ENCODE measurements at places on chromosomes 16 and 17.

GRCh38 chr17:78314683-78315354, 45.1 kb downstream of the SOCS3 start:
- no peak for DNase-seq

- no peak for DNase-seq
Measured at GRCh38 chr16:56408379-56409098, 16.8 kb downstream of the AMFR start.

DNA sequence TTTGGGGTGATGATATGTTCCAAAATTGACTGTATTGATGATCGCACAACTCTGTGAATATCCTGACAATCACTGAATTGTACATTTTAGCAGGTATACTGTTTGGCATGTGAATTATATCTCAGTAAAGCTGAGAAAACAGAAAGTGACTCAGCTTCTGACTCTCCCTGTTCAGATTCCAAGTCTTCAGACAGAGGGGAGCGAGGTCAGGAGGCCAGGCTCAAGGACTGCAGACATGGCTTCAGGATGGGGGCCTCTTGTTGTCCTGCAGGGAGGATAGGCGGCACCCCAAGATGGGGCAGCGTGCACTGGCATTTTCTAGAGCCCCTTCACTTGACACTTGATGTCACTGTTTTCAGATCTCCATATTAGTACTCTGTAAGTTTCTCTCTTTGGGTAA, 45.6 kb downstream of the KNOP1 start:
- no peak for DNase-seq

DNA sequence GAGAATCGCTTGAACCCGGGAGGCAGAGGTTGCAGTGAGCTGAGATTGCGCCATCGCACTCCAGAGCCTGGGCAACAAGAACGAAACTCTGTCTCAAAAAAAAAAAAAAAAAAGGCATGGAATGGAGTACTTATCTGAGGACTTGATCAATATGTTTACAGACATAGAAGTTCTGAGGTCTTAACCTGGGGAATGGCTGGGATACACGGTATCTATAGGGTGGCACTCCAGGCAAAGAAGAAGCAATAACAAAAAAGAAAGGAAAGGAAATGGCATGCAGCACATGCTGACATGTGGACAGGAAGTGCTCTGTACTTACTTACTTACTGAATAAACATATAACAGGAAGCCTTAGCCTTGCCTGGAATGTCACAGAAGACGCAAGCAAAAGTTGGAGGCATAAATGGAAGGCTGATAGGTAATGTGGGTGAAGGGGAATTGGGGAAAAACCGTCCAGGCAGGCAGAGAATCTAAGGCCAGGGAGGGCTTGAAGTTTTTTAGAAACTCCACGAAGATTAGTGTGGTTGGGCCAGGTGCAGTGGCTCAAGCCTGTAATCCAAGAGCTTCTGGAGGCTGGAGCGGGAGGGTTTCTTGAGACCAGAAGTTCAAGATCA, 10.1 kb upstream of the SPOP start:
- no peak for DNase-seq

DNA sequence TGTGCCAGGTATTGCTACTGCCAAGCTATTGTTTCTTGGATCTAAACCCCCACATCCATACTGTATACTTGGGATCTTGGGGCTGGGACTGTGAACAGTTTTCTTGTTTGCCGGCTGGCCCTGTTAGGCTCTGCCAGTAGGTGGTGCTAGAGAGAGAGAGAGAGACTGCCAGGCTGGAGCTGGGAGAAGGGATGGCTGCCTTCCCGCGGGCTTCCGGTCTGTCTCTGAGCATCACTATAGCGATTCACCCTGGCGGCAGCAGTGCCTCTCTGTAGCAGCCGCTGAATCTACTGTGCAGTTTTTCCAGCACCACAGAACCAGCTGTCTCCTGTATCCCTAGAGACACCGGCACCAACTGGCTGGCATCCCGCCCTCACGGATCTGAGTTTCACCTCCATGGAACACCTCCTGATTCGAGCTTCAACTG, 201.2 kb downstream of the UTP18 start:
- no peak for DNase-seq

- no peak for DNase-seq
Measured at GRCh38 chr16:50494501-50495491, 53.4 kb upstream of the NKD1 start.

- no peak for DNase-seq
Measured at GRCh38 chr17:9239793-9240658, 218.7 kb downstream of the NTN1 start.

GRCh38 chr16:66603537-66604375, 748 bp upstream of the CMTM3 start:
- DNase-seq = peak; percentile 12

DNA sequence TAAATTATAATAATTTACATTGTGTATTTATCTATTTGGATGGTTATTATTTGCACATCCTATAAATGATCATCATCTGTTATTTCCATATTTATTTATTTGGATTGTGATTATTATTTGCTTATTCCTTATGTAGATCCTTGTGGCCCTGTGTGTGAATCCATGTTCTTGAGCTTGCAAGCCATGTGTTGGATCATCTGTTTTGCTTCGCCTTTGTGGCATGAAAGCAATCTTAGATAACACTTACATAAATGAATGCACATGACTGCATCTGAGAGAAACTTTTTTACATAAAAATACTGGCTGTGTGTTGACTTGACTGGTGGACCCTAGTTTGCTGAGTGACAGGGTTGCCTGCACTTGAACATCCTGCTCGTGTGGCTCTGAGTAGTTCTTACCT, 1024.5 kb upstream of the RBFOX1 start:
- DNase-seq = no peak

DNA sequence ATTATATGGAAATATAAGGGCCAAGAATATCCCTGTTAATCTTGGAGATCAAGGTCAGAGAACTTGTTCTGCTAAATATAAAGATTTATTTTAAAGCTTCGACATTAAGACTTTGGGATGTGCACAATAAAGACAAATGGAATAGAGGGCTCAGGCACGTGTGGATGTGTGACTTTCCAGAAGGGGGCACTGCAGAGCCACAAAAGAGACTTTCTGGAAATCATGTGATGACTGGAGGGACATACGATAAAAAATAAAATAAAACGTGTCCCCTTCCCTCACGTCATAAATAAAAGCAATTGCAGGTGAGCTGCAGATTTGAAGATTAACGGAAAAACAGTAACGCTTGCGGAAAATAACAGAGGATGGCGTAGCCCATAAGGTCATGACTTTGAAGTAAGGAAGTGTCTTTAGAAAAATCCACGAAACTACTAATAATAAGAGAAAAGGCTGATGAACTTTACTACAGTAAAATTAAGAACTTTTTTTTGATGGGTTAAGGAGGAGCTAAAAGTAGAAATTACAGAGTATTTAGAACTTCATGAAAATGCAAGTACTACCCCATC, 9.4 kb upstream of the ENGASE start:
- DNase-seq = no peak

DNA sequence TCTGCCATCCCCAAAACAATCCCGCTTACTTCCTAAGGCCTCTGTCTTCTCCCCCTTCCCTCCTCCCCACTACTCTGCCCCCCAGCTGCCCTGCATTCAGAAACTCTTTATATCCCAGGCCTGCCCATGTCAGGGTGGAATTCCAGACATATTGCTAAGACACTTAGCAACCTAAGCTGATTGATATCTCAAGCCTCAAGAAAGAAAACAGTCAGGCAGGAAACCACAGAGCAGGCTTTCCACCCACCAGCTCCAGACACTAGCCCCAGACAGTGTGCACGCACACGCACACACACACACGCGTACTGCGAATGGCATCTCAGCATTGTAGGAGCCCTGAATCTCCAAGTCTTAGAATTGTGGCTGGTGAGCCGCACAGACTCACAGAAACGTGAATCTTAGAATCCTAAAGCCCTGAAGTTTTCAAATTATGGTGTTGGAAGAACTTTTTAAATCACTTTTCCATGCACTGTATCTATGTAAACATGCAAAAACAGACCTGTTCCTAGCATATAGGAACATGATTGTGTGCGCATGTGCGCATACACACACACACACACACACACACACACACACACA, 8.8 kb upstream of the LPCAT2 start:
- DNase-seq = no peak

DNA sequence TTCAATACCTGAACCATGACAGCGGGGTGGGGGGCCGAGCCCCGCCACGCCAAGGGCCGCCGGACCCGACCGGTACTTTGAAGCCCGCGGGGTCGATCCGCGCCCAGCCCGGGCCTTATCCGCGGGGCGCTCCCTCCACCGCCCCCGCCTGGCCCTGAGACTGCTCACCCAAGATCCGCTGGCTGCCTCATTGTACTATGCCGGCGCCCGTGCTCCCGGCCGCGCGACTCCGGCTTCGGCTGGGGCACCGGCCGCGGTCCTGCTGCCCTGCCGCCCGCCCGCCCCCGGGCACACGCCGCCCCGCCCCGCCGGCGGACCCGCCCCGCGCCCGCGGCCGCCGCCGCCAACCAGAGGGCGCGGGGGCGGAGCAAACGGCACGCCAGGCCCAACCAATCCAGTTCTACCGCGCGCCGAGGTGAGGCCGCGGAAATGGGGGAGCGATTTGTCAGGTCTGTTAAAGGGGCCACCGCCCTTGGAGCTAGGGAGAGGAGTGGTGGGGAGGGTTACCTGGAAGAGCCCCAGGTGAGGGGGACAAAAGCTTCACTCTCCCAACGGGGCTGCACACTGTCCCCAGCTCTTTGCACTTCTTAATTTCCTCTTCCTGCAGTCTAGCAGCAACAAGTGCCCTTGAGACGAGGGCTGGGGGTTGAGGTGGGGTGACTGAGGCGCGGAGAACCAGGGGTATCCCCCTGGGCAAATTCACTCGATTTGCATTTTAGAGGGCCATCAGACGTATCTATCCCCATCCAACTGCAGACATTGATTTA, at the start of gene TEX2:
Gene TEX2, minus strand, starts transcription at position 261 of the 767 bp plus-strand sequence. CDS start 49,043 bp downstream, outside the sequence.
- peak; percentile 78 for DNase-seq

- DNase-seq = no peak
Measured at GRCh38 chr16:51941412-51941811, 605.5 kb downstream of the TOX3 start.

DNA sequence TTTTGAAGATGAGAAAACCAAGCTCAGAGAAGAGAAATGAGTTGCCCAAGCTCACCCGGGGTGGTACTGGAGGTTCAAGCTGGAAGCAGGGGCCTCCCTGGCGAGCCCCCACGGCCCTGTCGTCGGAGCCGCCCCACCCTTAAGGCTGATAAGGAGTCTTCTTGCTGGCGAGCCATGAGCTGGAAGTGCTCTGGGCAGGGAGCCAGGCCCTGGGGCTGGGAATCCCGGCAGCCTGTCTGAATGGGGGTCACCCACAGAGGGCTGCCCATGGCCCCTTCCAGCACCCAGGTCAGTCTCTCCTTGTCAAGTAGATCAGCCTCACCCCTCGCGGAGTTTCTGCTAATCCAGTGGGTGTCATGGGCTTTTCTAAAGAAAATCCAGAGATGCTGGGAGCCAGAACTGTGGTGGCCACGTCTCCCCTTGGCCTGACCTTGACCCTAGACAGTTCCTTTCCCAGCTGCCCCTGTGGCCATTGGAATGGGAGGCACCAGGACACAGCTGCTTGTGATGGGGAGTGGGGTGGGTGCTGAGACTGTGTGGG, 1.2 kb upstream of the P2RX1 start:
- no peak for DNase-seq

GRCh38 chr16:7268182-7268581, 64.5 kb upstream of the RBFOX1 start:
- no peak for DNase-seq

- DNase-seq = no peak
Measured at GRCh38 chr17:55903028-55903690, 152.3 kb downstream of the PCTP start.

GRCh38 chr16:49515016-49515565, 141.5 kb downstream of the C16orf78 start:
- DNase-seq = no peak

DNA sequence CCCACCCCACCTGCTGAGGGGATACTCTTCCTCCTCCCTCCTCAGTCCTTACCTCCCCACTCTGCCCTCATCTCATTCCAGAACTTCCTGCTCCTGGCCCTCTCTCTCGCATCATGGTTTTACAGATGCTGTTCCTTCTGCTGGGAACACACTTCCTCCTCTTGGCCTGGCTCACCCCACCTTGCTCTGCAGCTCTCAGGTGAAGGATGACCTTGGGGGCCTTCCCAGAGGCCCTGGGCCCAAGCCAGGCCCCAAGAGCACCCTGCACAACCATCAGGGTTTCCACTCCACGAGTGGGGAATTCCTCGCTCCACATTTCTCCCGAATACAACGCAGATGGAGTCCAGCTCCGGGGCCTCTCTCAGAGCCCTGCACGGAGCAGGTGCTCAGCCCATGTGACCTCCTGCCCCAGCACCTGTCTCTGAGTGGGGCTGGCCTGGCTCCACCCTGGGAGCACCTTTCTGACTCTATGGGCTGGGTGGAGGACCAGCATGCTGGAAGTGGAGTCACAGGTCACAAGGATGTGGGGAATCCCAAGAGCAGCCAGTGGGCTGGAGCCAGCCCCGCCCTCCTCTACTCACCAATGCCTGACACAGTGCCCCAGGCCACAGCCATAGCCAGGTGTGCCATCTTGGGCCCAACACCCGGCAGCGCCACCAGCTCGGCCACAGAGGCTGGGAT, 4.5 kb downstream of the NTHL1 start:
- no peak for DNase-seq

- no peak for DNase-seq
Measured at GRCh38 chr17:5555254-5555653, 29.1 kb downstream of the NLRP1 start.

DNA sequence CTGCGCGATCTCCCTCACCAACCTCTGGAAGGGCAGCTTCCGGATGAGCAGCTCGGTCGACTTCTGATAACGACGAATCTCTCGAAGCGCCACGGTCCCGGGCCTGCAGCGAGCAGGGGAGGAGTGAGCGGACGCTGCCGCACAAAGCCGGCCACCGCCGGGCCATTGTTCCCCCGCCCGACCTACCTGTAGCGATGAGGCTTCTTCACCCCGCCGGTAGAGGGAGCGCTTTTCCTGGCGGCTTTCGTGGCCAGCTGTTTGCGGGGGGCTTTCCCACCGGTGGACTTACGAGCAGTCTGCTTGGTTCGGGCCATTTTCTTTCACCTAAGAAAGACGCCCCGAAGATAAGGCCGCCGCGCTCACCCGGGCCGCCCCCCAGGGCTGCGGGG, 5.8 kb upstream of the UNK start:
- no peak for DNase-seq

DNA sequence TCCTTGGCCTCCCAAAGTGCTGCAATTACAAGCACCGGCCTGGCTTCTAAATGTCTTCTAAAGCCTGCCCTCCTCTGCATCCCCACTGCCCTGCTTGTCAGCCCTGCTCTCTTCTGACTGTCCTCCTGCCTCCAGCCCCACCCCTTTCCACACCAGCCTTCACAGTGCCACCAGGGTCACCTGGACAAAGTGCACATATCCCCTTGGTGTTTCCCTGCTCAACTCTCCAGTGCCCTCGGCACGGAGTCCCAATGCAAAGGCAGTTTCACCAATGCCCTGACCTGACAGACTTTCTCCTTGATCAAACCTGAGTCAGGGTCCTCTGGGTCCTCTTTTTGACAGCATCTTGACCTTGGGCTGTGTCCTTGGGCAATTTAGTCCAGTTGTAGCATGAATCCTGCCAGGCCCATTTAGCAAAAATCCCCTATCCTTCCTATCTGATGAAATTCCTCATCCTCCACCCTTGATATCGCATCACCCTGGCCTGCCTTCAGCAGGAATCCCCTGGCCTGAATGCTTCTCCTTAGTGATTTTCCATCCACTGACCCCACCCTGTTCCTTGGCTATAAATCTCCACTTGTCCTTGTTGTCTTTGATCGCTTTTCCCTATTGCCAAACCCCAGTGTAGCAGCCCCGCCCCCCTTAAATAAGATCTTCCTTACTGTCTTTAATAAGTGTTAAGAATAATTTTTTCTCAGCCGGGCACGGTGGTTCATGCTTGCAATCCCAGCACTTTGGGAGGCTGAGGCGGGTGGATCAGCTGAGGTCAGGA, 42.7 kb upstream of the ETV4 start:
- DNase-seq = no peak
